Astrocyte of the hippocampus (primary cell): ENCODE measurements at places on chromosomes 11 and 22.

- DNase-seq, result no peak
These were observed 671.7 kb downstream of the BRD1 start for GRCh38 chr22:49155770-49156580.

GRCh38 chr22:17655289-17655688 is 16.7 kb downstream of the BCL2L13 start:
- no peak for DNase-seq

DNA sequence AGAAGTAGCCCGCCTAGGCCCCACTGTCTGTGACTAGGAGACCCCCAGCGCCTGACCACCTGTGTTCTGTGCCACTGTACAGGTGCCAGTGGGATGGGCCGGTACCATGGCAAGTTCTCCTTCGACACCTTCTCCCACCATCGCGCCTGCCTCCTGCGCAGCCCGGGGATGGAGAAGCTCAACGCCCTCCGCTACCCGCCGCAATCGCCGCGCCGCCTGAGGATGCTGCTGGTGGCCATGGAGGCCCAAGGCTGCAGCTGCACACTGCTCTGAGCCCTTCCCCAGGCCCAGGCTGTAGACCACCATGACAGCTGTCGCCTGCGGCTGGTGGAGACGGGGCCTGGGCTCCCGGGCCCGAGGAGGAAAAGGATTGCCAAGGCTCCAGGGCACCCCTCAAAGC is 2.8 kb upstream of the NDUFS8 start:
- DNase-seq, result no peak

DNA sequence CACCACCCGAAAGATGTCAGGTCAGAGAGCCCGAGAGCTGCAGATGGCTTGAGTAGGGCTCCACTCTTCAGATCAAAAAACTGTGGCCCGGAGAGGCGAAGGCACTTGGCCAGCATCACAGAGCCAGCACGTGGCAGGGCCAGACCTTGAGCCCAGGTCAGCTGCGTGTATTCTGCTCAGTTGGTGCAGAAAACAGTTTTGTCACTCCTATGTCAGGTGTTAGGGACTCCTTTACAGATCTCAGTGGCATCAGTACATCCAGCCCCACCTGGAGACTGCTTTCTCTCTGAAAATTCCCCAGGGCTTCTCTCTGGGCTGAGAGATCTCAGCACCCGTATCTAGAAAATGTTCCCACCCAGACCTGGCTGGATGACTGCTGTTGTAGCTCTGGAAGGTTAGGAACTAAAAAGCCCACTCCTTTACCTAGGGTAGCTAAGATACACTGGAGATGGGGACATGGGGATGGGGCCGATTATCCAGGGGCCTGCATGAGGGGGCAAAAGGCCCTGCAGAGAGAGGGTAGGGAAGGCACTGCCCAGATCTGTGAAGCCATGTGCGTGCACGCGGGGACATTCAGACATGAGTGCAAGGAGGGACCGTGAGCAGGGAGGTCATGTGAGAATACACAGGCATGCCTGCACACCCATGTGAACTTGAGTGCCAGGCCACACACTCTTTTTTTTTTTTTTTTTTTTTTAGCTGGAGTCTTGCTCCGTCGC is 3.4 kb downstream of the APOA1 start:
- no peak for DNase-seq

GRCh38 chr22:45506816-45507360 is 4.2 kb downstream of the FBLN1 start:
- no peak for DNase-seq

- DNase-seq, result no peak
These were observed 8.6 kb upstream of the EMID1 start for GRCh38 chr22:29197096-29197495.

- no peak for DNase-seq
These were observed 7.3 kb downstream of the TRIM34 start for GRCh38 chr11:5631969-5632635.

DNA sequence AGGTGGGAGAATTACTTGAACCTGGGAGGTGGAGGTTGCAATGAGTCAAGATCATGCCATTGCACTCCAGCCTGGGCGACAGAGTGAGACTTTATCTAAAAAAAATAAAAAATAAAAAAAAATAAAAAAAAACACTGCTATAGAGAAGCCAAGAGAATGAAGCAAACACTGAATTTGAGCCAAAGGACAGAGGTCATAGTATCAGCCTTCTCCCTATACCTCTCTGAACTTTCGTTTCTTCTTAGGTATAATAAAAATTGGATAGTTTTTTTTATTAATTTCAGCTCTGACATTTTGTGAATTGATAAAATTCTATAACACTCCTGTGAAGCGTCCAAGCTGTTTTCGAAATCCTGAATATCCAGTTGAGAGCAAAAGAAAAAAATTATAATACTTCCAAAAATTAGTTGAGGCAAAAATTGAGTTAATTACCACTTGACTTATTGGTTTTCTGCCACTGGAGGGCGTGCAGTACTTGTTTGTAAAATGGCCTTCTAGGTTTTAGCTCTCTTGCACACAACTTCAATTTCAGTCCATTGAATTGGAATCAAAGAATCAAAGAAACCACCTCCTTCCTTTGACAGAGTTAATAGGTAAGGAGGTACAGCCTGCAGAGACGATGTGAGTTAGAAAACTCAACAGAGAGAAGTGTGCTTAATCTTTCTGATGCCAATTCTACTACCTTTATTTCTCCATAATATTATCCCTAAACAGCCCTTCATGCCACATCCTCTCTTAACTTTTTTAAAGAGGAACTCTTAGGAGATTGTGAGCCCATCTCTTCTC is 143.2 kb downstream of the BBOX1 start:
- peak; percentile 81 for DNase-seq

GRCh38 chr11:47418454-47419259 is 7.6 kb downstream of the PSMC3 start:
- DNase-seq, result no peak

GRCh38 chr11:69122630-69123431 is 32.9 kb upstream of the SMIM38 start:
- peak; percentile 95 for DNase-seq

DNA sequence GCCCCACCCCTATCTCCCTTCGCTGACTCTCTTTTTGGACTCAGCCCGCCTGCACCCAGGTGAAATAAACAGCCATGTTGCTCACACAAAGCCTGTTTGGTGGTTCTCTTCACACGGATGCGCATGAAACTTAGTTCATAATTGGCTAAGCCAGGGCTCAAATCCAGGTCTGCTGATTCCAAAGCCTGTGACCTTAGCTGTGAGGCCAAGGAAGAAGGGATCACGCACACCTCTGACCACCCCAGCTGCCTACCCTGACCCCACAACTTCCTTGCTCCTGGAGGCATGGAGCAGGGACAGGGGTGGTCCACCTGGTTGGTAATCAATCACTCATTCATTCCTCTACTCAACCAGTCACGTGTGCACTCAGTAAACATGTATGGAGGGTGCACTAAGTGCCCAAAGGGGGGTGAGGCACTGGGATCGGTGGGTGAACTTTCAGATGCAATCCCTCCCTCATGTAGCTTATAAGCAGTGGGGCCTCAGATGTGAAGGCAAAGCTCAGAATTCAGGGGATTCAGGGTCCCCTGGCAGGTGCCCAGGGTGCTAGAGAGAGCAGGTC is 10.3 kb downstream of the FXYD2 start:
- DNase-seq, result no peak

- no peak for DNase-seq
These were observed 6.0 kb downstream of the B4GALNT4 start for GRCh38 chr11:375065-376025.

DNA sequence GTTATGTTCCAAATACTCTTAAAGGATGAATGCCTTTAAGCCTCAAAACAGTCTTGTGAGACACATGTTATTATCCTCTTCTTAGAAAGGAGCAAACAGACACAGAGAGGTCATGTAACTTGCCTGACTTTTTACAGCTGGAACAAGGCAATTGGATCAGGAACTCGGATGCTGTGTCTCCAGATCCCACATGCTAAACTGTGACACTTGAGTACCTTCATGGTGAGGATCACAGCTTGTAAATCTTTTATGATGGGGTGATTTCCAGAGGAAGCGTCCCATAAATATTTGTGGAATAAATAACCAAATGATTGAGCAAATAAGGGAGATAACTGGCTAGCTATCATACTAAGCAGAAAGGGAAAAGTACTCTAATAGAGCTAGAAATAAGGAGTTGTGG is 171.2 kb downstream of the C11orf91 start:
- DNase-seq, result no peak
